ENCODE measurements at places on chromosomes 2 and 18. TPM values are rescaled to one million over a fixed set of nuclear protein-coding genes. Genes with fewer than 3 reads are reported as not detected.

The HOXD9 gene
- 5.9 TPM for total RNA-seq

The SCYGR4 gene
- not detected for total RNA-seq

The FZD7 gene
- 16.1 TPM for total RNA-seq

The NXPH2 gene
- total RNA-seq: not detected

The ANKRD30BL gene
- not detected for total RNA-seq

The SYT4 gene
- total RNA-seq: 0.14 TPM

The ATP5MC3 gene
- 133 TPM for total RNA-seq

The HOXD13 gene
- 10.6 TPM for total RNA-seq

DNA sequence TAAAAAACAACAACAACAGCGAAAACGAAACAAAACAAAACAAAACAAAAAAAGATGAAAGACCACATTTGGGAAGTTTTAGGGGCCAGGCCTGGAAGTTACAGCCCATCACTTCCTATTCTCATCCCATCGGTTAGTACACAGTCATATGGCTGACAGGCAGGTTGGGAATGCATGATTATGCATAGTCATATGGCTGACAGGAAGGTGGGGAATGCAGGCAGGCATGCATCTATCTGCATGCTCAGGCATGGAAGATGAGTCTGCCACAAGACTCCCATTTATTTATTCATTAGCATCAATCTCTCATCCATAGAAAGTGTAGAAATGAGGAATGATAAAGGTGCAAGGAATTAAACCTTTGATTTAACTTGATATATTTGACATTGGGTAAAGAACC lies 325.3 kb upstream of the MEX3C start:
- H3K27ac ChIP-seq: no peak overlapping the region
- no peaks in the 10 kb centered on the region for H3K36me3 ChIP-seq
- no peaks in the 10 kb centered on the region for H3K27me3 ChIP-seq
- no peaks in the 10 kb centered on the region for H3K4me1 ChIP-seq
- no peak for DNase-seq
- H3K4me3 ChIP-seq: no peak overlapping the region

DNA sequence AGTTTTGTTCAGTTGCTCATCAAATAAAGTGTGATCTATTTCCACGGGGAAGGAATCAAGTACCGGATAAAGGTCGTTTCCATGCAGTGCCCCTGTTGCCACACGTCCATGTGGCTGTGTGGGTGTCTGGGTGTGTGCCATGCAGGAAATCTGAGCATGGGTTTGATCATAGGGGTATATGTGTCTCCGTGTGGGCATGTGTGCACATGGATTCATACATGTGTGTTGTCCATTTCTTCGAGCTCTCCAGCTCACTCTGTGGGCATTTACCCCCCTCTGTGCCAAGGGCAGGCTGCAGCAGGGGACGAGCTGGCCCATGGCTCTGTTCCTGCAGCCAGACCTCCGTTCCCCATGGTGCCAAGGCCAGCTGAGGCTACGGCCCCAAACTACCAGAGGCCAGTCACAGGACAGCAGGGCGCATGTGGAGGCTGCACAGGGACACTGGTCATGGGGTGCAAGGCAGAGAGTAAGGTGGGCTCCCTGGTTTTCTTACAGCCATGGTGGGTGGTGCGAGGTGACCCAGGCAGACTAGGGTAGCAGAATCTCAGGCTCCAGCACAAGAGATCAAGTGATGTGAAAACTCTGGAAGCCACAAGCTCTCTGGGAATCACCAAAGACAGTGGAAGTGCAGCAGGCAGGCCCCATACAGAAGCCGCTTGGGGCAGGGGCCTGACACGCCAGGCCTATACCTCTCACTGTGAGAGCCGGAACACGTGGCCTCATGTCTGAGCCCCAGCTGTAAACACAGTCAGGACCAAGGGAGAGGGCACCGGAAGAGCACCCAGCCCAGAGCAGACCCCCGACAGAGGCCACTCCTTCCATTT lies 66.4 kb upstream of the RAB6C start:
- H3K27ac ChIP-seq: no peak overlapping the region
- H3K4me1 ChIP-seq: no peaks in the 10 kb centered on the region
- H3K36me3 ChIP-seq: no peaks in the 10 kb centered on the region
- no peaks in the 10 kb centered on the region for H3K27me3 ChIP-seq
- no peak for DNase-seq
- H3K4me3 ChIP-seq: no peak overlapping the region

GRCh38 chr2:51258301-51258700 lies 226.4 kb upstream of the NRXN1 start:
- no peak overlapping the region for H3K4me3 ChIP-seq
- H3K27me3 ChIP-seq: no peaks in the 10 kb centered on the region
- H3K36me3 ChIP-seq: no peaks in the 10 kb centered on the region
- no peaks in the 10 kb centered on the region for H3K4me1 ChIP-seq
- DNase-seq: no peak

DNA sequence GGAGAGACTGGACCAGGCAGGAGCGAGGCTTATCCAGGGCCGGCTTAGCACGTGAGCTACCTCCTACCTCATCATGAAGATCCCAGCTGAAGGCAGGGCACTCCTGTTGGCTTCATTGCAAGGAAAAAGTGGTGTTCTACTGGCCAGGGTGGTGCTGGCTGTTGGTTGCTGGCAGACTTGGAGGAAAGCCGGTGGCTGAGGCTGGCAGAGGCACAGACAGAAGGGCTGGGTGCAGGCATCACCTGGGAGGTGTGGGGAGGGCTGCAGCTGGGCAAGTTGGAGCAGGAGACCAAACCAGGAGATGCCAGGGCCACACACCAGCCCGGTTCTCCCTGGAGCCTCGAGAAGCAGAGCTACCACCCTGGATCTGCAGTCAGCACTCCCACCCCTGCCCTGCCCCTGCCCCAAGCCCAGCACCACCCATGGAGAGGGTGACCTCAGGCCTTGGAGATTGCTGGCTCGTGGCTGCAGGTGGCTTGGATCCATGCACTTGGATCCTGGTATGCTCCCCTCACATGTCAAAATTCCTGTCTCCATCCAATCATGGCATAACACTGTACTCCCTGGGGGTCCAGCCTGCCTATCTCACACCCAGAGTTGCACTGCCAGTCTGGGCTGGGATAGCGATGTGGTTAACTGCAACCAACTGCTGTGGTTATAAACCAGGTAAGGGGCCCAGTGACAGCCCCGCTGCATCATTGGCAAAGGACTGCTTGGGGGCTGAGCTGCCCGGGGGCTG lies 49.7 kb downstream of the GLI2 start:
- peak; percentile 64 for DNase-seq
- H3K27ac ChIP-seq: no peak overlapping the region
- H3K4me3 ChIP-seq: no peak overlapping the region
- no peaks in the 10 kb centered on the region for H3K36me3 ChIP-seq
- peaks cover 10% of the 10 kb centered on the region for H3K4me1 ChIP-seq

GRCh38 chr2:1672738-1673137 lies 71.6 kb downstream of the PXDN start:
- peaks cover 7% of the 10 kb centered on the region for H3K36me3 ChIP-seq
- no peak overlapping the region for H3K4me3 ChIP-seq
- H3K4me1 ChIP-seq: no peaks in the 10 kb centered on the region
- no peaks in the 10 kb centered on the region for H3K27me3 ChIP-seq
- no peak overlapping the region for H3K27ac ChIP-seq

GRCh38 chr2:237955640-237956401 lies 11.0 kb upstream of the UBE2F start:
- no peak overlapping the region for H3K27ac ChIP-seq
- H3K4me3 ChIP-seq: no peak overlapping the region
- H3K36me3 ChIP-seq: no peaks in the 10 kb centered on the region
- H3K4me1 ChIP-seq: no peaks in the 10 kb centered on the region
- H3K27me3 ChIP-seq: peaks cover 6% of the 10 kb centered on the region
- no peak for DNase-seq

GRCh38 chr2:192947352-192947751 lies 752.6 kb upstream of the TMEFF2 start:
- H3K4me1 ChIP-seq: no peaks in the 10 kb centered on the region
- no peak for DNase-seq
- H3K36me3 ChIP-seq: no peaks in the 10 kb centered on the region

- no peaks in the 10 kb centered on the region for H3K4me1 ChIP-seq
- peak; percentile 81 for DNase-seq
- no peaks in the 10 kb centered on the region for H3K27me3 ChIP-seq
- no peaks in the 10 kb centered on the region for H3K36me3 ChIP-seq
- peak within 1 kb of the TSS; percentile 93 for H3K27ac ChIP-seq
- H3K4me3 ChIP-seq: peak within 1 kb of the TSS; percentile 94
Measured at GRCh38 chr18:811892-812375, at the start of gene YES1. Gene YES1, minus strand, starts transcription at chr18:812242. Its CDS starts 55,415 bp downstream, at chr18:756827.

DNA sequence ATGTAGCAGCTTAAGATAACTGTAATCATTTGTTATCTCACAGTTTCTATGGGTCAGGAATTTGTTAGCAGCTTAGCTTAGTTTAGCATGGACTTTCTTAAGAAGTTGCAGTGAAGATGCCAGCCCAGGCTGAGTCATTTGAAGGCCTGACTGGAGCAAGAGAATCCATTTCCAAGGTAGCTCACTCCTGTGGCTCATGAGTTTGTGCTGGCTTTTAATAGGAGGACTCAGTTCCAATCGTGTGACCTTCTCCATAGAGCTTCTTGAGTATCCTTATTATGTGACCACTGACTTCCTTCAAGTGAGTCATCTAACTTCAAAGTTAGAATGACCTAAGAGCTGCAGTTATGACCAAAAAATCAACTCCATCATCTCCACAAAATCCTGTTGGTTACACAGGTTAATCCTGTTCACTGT lies 1.4 kb downstream of the GPATCH11 start:
- H3K27me3 ChIP-seq: no peaks in the 10 kb centered on the region
- H3K4me3 ChIP-seq: no peak overlapping the region
- H3K27ac ChIP-seq: no peak overlapping the region
- H3K36me3 ChIP-seq: no peaks in the 10 kb centered on the region

- no peaks in the 10 kb centered on the region for H3K27me3 ChIP-seq
- H3K4me3 ChIP-seq: peak overlapping the region; percentile 10
- peaks cover 6% of the 10 kb centered on the region for H3K4me1 ChIP-seq
- peak; percentile 9 for DNase-seq
- peak overlapping the region; percentile 89 for H3K27ac ChIP-seq
Measured at GRCh38 chr2:86633155-86633651, 9.5 kb upstream of the RNF103 start.

GRCh38 chr2:236960531-236960930 lies 125.2 kb upstream of the COPS8 start:
- no peaks in the 10 kb centered on the region for H3K36me3 ChIP-seq
- no peak for DNase-seq
- H3K27me3 ChIP-seq: no peaks in the 10 kb centered on the region
- H3K4me3 ChIP-seq: no peak overlapping the region

- no peak overlapping the region for H3K27ac ChIP-seq
- no peaks in the 10 kb centered on the region for H3K27me3 ChIP-seq
- H3K4me1 ChIP-seq: no peaks in the 10 kb centered on the region
- no peaks in the 10 kb centered on the region for H3K36me3 ChIP-seq
Measured at GRCh38 chr18:55781481-55781957, 193.5 kb upstream of the TCF4 start.

DNA sequence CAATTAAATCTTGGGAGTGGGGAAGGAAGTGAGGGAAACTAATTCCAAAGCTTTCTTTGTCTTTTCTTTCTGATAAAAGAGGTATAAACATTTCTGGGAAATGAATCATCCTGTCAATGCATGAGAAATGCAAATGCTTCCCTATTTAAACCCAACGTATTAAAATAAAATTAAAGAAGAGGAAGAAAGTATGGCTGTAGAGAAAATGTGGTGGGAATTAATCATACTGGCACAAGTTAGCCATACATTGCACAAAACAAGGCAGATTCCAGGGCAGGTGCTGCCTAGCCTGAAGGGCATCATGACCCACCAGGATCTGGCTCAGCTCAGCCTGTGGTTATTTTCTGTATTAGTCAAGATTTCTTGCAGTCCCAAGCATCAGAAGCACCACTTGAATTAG lies 338.0 kb downstream of the NYAP2 start:
- no peaks in the 10 kb centered on the region for H3K36me3 ChIP-seq
- no peak overlapping the region for H3K4me3 ChIP-seq
- no peaks in the 10 kb centered on the region for H3K27me3 ChIP-seq
- no peak overlapping the region for H3K27ac ChIP-seq
- no peaks in the 10 kb centered on the region for H3K4me1 ChIP-seq

- H3K4me1 ChIP-seq: no peaks in the 10 kb centered on the region
- no peaks in the 10 kb centered on the region for H3K27me3 ChIP-seq
- H3K4me3 ChIP-seq: no peak overlapping the region
- H3K27ac ChIP-seq: no peak overlapping the region
- DNase-seq: no peak
Measured at GRCh38 chr18:62973689-62974088, 258.3 kb downstream of the PHLPP1 start.

DNA sequence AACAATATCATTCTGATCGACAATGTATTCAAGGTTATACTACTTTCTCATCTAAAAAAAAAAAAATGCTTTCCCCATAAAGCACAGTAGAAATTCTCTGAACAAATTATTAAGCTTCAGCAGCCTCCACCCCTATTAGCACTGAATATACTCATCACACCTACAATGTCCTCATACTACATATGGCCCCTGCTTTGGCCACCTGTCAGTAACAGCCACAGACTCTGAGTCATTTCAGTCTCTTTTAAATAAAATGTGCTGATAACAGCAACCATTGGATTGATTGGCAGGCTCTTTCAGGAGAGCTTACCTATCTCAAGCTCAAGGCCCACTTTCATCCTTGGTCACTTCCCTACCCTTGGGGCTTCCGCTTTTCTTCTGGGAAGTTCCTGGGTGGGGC lies 236.7 kb downstream of the TMX3 start:
- DNase-seq: no peak
- no peaks in the 10 kb centered on the region for H3K36me3 ChIP-seq
- no peaks in the 10 kb centered on the region for H3K4me1 ChIP-seq
- H3K27ac ChIP-seq: no peak overlapping the region
- no peaks in the 10 kb centered on the region for H3K27me3 ChIP-seq

- H3K27me3 ChIP-seq: no peaks in the 10 kb centered on the region
- H3K4me3 ChIP-seq: no peak overlapping the region
- H3K4me1 ChIP-seq: no peaks in the 10 kb centered on the region
- no peak overlapping the region for H3K27ac ChIP-seq
Measured at GRCh38 chr2:14944562-14945346, 312.2 kb downstream of the LRATD1 start.

DNA sequence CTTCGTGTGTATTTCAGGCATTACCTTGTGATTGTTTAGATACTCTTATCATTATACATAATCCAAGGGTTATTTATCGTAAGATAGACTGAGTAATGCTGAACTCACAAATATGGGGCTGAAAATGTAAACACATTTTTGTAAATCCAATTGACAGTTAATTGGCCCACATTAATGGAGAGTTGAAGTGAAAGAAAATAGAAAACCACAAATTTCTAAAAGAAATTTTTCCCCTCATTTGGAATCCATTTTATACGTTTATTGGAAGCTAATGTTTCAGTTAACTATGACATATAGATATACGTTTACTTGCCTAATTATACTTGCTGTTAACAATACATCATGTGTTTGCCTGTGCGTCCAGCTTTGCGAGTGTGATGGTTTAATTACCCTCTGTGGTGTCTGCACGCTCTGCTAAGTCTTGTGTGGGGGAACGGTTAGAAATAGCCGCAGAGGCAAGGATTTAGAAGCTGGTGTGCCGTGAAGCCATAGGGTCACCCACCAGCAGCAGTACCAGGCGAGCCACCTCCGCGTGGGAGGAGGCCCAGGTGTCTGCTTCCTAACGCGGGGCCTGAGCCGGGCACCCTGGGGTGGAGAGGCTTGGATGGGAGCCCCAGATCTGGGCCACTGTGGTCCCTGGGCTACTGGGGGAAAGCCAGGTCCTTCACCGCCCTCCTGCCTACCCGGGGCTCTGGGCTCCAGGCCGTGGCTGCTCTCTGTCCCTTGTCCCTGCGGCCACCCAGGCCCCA lies 38.0 kb downstream of the TSHZ1 start:
- H3K4me1 ChIP-seq: no peaks in the 10 kb centered on the region
- H3K36me3 ChIP-seq: no peaks in the 10 kb centered on the region
- no peak for DNase-seq
- peak overlapping the region; percentile 51 for H3K27ac ChIP-seq
- no peaks in the 10 kb centered on the region for H3K27me3 ChIP-seq

- no peak overlapping the region for H3K27ac ChIP-seq
- no peak overlapping the region for H3K4me3 ChIP-seq
- H3K36me3 ChIP-seq: no peaks in the 10 kb centered on the region
- no peaks in the 10 kb centered on the region for H3K4me1 ChIP-seq
Measured at GRCh38 chr2:178628605-178629004, 148.3 kb downstream of the PLEKHA3 start.

Data from prostate gland (tissue), 2 donors.